ENCODE measurements at places on chromosomes 1 and 21.

DNA sequence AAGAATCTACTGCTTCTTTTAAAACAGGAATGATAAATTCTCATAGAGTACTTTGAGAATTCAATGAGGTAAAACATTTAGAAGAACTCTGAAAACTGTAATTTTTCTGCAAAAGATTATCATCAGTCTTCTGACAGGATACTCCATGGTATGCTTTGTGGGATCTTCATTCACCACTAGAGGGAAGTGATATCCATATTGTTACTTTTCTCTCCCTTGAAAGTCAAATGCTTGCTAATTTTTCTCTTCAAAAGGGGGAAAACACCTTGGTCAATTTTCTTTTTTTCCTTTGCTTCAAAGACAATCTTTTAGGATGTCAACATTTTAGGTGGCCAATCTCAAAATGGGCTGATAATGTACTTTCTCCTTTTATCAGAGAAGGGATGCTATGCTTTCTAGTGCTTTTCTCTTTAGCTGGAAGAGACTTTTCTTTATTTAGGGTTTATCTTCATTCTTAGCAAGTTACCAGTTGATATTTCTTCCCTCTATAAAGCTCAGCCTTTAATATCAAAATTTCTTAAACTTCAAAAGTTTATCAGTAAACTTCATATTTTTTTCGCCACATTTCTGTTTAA, 95.5 kb downstream of the NEGR1 start:
- DNase-seq, result no peak

GRCh38 chr1:199510314-199510713, 517.2 kb upstream of the NR5A2 start:
- no peak for DNase-seq

DNA sequence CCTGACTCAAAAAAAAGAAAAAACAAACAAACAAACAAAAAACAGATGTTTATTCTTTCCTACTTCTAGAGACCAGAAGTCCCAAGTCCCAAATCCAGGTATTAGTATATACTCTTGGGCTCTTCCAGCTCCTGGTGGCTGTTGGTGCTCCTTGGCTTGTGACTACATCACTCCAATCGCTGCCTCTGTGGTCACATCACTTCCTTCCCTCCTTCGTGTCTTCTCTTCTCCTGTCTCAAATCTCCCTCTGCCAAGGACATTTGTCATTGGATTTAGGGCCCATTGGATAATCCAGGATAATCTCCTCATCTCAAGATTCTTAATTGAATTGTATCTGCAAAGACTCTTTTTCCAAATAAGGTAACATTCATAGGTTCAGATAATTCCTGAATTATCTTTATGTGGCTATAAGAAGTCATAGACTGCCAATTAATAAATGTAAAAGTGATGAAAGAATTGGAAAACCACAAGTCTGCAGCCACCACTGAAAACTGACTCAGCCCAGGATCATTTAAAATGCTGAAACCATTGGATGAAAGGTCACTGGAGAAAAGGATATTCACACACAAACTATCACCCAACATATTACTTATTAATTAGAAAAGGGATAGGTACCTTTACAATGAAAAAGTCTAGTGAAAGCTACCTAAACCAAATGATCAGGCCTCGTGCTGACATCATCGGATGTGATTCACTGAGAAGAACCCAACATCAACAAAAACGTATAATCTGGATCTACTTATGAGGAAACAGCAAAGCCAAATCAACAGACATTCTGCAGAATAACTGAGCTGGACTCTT, 67.1 kb downstream of the ZNF281 start:
- DNase-seq, result no peak

DNA sequence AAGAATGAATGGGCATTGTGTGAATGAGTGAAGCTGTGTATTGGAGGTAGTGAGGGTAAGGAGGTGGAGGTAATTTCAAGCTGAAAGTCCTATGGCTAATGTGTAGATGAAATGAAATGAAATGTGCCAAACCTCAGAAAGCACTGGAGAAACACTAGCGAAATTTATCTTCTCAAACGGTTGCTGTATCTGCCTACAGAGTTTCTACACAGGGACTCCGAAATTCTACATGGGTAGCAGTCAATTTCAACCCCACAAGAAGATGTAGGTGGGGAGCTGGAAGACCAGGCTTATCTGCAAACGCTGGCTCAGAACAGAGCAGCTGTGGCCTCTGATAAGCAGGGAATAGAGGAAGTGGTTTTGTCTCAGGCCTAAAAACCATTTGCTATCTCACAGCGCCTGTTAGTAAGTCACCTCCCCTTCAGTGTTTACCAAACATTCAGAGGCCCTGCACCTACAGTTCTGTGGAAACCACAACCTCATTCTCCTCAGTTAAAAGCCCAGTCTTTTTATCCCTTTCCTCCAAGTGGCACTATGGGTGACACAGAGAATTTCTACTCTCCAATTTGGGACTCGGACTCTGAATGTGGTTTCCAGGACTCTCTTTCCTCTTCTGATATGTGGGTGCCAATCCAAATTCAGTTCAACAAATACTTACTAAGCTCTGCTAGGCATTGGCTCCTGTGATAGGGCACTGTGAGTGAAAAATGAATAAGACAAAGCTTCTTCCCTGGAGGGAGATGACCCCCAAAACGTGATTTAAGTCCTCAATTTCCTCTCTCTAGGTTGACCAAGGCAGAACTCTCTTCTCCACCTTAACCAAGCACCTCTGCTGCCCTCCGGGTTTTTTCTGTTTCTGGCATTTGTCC, 17.2 kb upstream of the SLAMF6 start:
- no peak for DNase-seq

DNA sequence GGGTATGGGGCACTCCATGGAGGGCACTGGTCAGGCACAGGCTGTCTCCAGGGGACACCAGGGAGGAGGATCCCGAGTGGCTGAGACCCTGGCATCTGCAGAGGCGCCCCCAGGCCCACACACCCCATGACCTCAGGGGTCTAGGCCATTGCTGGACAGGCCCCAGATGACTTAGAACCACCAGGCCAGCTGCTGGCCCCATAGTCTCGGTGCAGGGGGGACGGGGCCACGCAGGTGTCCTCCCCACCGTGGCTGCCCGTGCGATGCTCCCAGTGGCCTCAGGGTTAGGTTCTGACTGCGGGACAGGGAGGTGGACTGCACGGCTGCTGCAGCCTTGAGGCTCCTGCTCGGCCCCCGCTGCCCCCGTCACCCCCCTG, 44.0 kb downstream of the MORN1 start:
- no peak for DNase-seq

DNA sequence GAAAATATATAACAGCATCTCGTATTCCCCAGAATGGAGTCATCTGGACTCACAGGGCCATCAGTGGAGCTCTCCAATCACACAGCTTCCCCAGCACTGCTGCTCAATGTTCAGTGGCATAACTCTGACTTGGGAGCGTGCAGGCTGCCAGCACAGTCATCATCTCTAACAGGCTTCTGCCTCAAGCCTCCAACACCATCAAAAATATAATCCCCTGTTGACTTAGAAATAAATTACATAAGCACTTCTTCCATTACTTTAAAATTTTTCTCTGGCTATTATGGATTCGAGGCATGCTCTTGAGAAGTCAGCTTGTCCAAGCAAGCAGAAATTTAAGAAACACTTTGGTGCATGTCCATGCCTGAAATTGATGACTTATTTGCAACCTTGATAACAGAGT, 6.2 kb downstream of the DUSP23 start:
- DNase-seq, result no peak

Data from NCI-H748 treated with DMSO at 0.1 percent for 48 hours (cell line).